ENCODE measurements at places on chromosomes 1 and 21.

GRCh38 chr1:248816042-248816851 is 9.5 kb downstream of the SH3BP5L start:
- no peak for DNase-seq

- DNase-seq, result no peak
Measured at GRCh38 chr1:30001011-30001731, 722.2 kb downstream of the MATN1 start.

GRCh38 chr21:40512590-40512989 is 334.4 kb downstream of the DSCAM start:
- no peak for DNase-seq

GRCh38 chr1:11575553-11575952 is 78.7 kb downstream of the FBXO2 start:
- no peak for DNase-seq

GRCh38 chr1:157090771-157091170 is 8.8 kb downstream of the ETV3L start:
- DNase-seq, result no peak

DNA sequence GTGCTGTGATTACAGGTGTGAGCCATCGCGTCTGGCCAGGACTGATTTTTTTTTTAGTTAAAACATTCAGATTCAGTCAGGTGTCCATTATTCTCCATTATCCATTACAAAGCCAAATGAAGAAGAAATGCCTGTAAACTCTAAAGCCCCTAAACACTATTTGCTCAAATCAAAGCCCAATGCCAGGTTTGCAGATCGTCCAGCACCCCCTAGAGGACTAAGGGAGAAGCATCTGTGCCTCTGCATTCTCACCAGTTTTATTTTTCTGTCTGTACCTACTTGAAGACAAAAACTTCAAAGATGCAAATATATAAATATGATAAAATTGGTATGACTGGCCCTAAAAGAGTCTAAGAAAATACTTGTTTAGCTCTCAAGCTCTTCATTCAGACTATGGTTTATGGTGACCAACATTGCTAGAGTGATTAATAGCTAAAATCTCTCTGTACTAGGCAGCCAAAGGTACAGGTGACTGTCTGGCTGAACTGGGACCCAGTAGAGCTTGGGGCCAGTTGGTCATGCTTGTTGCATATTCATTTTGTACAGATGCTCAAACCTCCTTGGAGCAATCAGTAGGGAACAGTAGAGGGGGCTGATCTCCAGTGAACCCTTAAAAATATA is 138.4 kb downstream of the SYT2 start:
- DNase-seq, result peak; percentile 46

DNA sequence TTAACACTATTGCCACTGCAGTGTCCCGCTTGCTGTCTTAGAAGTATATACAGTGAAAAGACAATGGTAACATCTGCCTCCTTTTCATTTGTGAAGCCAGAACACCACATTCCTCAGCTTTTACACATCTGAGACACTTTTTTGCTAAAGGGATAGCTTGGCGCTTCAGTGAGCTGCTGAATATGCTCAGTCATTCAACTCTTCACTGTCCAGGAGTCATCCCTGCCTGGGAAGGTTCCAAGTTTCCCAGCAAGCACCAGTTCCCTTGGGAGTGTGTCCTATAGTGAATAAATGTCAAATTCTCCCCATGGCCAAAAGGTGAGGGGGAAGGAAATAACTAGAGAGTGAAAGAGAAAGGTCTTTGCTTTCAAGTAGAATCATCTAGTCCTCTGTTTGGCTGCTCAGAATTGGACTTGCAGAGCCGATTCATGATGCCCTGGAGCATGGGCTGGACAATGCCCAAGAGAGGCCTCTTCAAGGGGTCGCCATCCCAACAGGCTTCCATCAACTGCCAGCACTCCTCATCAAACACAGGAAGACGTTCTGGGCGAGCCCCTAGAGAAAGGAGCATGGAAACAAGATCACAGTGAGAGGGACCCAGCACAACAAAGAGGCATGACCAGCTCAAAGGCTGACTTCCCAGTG is 25.5 kb upstream of the RBBP5 start:
- DNase-seq, result peak; percentile 79

DNA sequence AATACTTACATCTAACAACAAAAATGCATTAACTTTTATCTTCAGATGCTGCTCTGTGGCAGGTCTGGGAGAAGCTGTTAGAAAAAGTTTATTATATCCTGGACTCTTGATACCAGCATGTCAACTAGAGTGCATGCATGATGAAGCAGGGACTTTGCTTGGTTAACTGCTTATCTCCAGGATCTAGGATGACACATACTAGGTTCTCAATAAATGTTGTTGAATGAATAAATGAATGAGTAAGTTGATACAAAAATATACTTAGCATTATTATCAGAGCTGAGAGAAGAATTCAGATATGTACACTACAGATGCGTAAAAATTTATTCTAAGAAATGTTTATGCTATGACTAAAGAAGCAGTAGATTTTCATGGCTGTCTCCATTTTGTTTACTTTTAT is 304.3 kb downstream of the LTN1 start:
- no peak for DNase-seq

GRCh38 chr1:223339861-223340260 is 24.1 kb downstream of the SUSD4 start:
- no peak for DNase-seq

DNA sequence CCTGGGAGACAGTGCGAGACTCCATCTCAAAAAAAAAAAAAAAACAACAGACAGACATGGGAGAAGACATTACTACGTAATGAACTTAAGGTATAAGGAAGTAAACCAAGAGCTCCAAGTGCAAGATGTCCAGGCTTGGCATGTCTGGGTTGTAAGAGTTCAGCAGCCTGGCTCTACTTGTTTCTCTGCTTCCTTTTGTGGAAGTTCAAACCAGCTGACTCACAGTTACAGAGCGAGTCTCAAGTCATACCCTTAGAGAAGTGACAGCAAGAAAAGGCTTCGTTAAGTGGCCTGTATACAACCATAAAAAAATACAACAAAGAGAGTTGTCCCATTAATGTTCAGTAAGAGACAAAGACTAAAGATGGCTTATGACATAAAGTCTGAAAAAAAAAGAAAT is 1.3 kb downstream of the RIT1 start:
- DNase-seq, result no peak

DNA sequence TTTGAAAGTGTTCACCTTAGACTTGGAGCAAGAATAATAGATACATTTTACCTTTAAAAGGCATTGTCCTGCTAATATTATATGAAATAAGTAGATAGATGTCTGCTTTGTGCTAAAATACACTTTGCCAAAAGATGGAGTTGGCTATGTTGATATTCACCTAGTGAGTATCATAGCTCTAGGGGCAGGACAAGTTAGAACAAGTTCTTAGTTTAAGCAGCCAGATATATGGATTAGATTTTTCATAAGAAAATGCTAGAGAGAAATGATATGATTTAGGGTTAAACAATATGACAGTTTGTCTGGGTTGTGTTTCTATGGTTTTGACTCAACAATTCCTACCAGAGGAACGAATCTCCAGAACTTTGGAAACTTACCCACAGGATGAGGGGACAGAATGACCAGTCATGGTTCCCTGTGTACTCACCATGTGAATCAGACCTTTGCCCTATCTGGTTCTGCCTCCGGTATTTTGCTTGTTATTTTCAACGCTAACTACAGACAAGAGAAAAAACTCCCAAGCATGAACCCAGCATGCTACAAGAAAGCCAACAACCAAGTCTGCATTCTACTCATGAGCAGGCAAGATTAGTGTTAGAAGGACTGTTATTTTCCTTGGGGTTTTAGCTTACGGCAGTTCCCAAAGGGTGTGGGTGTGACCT is 1.7 kb downstream of the F5 start:
- no peak for DNase-seq

GRCh38 chr21:34910396-34910795 is 138.7 kb downstream of the RUNX1 start:
- DNase-seq, result no peak

DNA sequence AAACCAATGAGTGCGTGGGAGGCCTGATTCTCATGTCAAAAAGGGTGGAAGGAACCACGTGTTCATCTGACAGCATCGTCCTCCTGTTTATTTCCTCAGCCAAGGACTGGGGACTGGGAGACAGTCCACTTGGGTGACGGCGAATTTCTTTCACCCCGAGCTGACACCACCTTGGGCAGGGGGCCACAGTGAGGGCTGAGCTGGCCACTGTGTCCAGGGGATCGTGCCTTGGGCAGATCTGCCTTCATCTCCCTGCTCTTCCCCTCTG is 122.1 kb downstream of the SIM2 start:
- no peak for DNase-seq

GRCh38 chr1:109105881-109106280 is 8.0 kb upstream of the ELAPOR1 start:
- no peak for DNase-seq

DNA sequence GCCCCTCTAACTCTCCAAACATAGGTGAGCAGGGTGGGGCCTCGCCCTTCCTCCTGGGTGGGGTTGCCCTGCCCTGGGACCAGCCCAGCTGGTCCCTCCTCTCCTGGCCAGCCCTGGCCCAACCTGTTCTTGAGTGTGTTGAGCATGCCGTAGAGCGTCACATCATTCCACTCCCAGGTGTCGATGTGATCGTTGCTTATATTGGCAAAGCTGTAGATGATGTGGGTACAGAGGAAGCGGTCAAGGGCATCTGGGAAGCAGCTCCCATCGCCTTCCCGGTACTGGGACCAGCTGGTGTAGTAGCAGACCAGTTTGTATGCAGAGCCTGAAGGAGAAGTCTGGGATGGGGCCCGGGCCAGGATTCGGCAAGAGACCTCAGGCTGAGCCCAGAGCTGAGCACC is 1.4 kb downstream of the CHI3L1 start:
- DNase-seq, result no peak

- DNase-seq, result no peak
Measured at GRCh38 chr1:209598227-209598626, 14.7 kb downstream of the CAMK1G start.

Measured in AG20443 (cell line).